PC-3 (cell line): ENCODE measurements at places on chromosomes 7 and 10.
A peak's percentile ranks its signal among the peaks of the same experiment; 100 is the strongest.

- no peak for DNase-seq
Observed at GRCh38 chr7:103687951-103688350, 241.9 kb upstream of the SLC26A5 start.

DNA sequence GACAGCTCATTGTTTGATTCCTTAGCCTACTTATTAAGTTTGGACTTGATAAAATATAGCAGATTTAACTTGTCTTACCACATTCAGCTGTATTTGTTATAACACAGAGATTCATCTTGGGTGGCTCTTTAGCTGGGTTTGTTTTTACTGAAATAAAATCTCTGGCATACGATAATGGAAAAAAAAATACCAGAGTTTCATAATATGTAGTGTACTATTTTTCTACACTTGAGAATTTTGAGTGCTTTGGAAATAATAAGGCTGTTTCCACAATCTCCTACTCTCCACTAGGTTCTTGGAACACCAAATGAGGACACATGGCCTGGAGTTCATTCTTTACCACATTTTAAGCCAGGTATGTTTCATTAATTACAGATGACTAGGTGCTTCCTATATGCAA is 218.6 kb upstream of the FZD1 start:
- DNase-seq, result no peak

DNA sequence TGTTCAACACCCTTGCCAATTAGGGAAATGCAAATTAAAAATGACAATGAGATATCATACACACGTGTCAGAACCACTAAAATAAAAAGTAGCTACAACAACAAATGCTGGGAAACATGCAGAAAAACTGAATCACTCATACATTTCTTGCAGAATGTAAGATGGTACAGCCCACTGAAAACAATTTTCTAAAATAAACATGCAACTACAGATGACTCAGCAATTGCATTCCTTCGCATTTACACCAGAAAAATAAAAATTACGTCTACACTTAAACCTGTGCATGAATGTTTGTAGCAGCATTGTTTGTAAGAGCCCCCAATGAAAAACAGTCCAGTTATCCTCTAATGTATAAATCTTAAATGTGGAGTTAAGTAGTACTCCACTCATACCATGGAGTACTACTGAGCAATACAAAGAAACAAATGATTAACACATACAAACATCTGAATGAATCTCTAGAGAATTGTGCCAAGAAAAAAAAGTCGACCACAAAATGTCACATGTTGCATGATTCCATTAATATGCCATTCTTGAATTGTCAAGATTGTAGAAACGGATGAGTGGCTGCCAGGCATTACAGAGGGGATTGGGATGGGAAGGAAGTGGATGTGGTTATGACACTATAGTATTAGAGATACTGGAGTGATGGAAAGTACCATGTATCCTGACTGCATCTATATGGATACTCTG is 134.6 kb upstream of the NPSR1 start:
- DNase-seq, result peak; percentile 6

DNA sequence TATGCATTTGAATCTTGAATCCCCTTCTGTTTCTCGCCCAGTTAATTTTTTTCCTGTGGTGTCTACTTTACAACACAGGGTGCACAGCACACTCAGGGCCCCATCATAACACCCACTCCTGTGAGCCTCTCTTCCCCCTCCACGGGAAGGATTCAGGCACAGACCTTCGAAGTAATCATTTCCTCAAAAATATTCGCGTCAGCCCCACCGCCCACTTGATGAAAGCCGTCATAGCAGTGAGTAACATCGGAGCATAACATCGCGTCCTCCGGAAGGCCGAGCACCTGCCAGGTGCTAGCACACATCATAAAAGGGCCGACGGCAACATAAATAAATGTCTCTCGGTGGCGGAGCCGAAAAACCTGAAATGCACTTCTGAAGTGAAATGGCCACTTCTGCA is 201.7 kb upstream of the ADARB2 start:
- DNase-seq, result no peak

DNA sequence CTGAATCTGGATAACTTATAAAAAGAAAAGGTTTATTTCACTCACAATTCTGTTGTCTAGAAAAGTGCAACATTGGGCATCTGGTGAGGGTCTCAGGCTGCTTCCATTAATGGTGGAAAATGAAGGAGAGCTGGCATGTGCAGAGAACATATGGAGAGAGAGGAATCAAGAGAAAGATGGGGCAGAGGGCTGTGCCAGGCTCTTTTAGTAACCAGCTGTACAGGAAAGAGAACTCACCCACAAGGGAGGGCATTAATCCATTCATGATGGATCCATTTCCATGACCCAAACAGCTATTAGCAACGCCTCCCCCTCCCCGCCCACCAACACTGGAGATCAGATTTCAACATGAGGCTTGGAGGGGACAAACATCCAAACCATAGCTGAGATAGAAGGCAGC is 61.7 kb upstream of the LYZL1 start:
- DNase-seq, result no peak

- no peak for DNase-seq
Observed at GRCh38 chr7:23533238-23533604, 1.4 kb upstream of the TRA2A start.

- no peak for DNase-seq
Observed at GRCh38 chr7:129168231-129169021, 20.0 kb upstream of the SMO start.

- DNase-seq, result peak; percentile 70
Observed at GRCh38 chr7:142420554-142421362, 162.9 kb upstream of the PRSS58 start.

DNA sequence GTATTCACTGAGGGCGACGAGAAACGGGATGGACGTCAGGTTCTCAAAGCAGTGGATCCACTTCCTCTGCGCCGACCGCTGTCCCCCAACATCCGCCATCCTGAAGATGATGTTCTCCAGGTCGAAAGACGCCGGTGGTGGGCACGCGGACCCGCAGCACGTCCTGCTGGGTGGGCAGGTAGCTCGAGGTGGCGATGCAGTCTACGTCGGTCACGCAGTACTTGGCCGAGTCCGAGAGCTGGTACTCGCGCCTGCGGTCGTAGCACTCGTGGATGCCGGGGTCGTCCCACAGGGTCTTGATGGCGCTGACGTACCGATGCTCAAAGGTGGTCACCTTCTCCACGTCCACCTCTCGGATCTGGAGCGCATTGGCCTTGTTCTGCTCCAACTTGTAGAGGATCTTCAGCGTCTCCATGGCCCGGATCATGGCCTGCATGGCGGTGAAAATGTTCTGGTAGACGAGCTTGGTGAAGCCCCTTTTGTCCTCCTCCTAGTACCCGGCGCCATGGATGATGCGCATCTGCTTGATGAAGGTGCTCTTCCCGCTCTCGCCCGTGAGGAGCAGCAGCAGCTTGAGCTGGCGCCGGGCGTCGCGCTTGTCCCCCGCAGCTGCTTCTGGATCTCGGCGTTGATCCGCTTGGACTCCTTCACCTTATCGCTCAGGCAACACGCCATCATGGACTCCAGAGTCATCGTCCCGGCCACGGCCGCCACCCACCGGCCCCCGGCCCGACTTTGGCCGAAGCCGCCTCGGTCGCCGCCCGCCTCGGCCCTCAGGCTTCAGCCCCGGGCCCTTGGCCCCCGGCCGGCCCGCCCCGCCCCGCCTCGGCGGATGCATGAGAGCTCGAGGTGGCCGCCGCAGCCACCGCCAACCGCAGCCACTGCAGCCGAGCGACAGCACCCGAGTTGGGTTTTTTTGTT is 122.9 kb upstream of the KCTD7 start:
- DNase-seq, result no peak

DNA sequence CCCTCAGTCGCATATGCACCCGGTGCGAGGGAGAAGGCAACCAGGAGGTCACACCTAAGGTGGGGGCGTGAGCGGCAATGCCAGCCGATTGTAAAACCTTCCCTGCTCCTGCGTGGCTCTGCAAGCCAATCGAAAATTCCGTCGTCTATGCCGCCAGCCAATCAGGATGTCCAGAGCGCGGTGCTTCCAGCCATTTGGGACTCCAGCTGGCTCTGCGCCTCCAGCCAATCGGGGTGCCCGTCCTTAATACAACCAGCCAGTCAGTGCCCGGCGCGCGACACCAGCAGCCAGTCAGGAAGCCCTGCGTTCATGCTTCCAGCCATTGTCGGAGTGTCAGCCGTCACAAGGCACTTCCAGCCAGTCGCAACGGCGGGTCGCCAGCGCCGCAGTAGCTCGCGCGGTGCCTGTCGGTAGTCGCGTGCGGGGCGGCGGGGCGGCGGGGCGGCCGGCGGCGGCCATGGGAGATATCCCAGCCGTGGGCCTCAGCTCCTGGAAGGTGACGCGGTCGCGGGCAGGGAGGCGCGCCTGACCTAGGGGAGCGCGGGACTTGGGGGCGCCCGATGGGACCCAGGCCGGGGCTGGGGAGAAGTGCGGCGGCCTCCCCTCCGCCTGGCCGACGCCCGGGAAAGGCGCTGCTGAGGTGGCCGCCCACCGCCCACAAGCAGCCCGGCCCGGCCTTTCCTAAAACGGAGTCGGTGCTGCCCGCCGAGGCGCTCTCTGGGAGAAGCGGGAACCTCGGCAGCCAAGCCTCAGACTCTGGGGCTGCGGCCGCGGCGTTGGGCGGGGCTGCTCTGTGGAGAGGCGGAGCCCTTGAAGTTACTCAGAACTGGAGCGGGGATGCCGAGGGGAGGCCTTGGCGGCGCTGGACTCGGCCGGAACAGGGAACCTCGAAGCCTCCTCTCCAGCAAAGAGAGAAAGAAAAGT is at the start of gene AKR1E2:
TSS of gene AKR1E2 (plus strand) at position 340 of the 924 bp plus-strand sequence. CDS start at position 458, 118 bp downstream.
- DNase-seq, result no peak

GRCh38 chr7:22697876-22698606 is 29.0 kb upstream of the IL6 start:
- no peak for DNase-seq

- DNase-seq, result no peak
Observed at GRCh38 chr7:114708646-114709045, 213.2 kb upstream of the MDFIC start.

GRCh38 chr7:132138817-132139216 is 437.5 kb downstream of the PLXNA4 start:
- peak; percentile 56 for DNase-seq

DNA sequence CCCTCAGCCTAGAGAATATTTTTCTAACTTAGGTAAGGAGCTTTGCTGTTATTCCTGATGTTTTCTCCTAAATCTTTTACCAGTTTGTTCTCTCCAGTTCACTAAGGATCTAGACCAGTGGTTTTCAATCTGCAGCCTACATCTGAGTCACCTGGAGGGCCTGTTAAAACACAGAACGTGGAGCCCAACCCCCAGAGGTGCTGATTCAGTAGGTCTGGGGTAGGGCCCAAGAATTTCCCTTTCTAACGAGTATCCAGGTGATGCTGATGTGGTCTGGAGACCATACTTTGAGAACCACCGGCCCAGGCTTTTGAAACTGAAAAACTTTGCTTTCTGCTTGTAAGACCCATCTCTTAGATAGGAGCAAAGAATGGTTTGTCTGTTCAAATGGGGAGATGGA is 51.2 kb upstream of the KMT2E start:
- DNase-seq, result peak; percentile 46

DNA sequence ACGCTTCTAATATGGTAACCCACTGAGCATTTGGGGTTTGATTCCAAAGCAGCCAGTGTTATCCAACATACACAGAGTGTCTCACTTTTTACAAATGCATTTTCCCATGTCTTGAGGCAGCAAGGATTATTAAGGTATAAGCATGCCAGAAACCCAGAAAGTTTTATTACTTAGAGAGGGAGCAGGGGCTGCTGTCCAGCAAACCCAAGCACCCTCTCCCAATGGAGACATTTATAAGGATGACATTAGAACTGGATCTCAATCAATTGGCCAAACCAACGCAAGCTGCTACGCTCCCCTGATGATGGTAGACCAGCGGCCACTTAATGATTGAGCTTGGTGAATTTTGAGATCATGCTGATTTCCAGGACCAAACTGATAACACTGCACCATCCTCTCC is 176.3 kb downstream of the FANK1 start:
- no peak for DNase-seq

DNA sequence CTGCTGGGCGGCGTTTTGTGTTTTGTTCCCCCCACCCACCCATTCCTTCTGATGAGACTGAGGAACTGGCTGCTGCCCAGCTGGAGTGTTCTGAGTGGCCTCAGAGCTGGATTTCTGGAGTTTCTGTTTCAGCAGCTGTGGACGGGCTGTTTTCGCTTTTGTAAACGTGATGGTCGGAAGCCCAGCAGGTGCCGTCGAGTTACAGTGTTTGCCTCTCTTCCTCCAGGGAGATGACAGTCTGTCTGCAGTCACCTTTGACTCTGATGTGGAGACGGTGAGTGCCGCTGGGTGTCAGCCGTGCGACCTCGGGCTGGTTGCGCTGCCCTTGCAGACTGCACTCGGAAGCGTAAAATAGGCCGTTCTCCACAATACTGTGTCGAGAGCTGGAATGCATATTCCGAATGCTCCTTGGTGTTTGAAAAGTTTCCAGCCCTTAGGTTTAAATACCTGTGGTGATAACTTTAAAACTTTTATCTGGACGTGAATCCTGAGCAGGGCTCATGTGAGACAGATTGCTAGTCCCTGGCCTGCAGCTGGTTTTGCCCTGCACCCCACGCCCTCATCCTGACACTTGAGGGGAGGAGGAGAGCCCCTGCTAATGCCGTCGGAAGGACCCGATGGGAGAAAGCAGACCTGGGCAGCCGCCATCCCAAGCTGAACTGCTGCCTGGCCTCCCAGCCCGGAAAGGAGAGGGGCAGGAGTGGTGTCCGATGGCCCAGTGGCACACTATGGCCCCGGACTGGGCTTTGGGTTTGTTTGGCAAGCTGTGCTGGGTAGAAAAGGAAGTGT is 8.3 kb downstream of the IQCE start:
- no peak for DNase-seq

GRCh38 chr10:110226926-110227641 is 19.7 kb downstream of the MXI1 start:
- no peak for DNase-seq

GRCh38 chr10:1138529-1138928 is 82.3 kb downstream of the WDR37 start:
- no peak for DNase-seq

- no peak for DNase-seq
Observed at GRCh38 chr7:157021871-157022680, 11.6 kb upstream of the MNX1 start.

GRCh38 chr7:77416621-77417371 is 647 bp upstream of the GSAP start:
- DNase-seq, result no peak

GRCh38 chr7:77532247-77532646 is 4.8 kb upstream of the PTPN12 start:
- no peak for DNase-seq

DNA sequence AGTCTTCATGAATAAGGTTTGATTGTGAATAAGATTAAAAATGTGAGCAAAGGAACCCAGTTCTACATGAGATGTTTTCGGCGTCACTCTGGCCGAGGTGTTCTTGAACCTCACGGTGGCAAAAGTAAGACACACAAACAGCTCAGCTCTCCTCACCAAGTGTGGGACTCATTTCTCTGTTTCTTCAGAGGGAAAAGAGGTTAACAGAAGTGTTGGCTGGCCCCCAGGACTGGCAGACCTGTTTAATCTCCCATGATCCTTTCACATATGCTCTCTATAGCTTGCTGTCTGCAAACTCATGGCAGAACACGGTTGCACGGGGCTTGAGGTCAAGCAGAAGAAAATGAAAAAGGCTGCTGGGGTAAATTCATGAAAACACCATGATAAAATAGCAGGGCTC is 394.4 kb downstream of the CALN1 start:
- no peak for DNase-seq

- no peak for DNase-seq
Observed at GRCh38 chr7:1953199-1954190, 279.2 kb downstream of the MAD1L1 start.

- no peak for DNase-seq
Observed at GRCh38 chr7:76246804-76247389, 45.2 kb downstream of the SRRM3 start.

GRCh38 chr10:58143944-58144343 is 123.8 kb downstream of the IPMK start:
- no peak for DNase-seq

GRCh38 chr10:114767101-114767985 is 54.2 kb upstream of the FHIP2A start:
- DNase-seq, result peak; percentile 51

GRCh38 chr7:50405221-50405620 is 44.9 kb downstream of the FIGNL1 start:
- no peak for DNase-seq
